ENCODE measurements at places on chromosomes 1 and 21. TPM values are rescaled to one million over a fixed set of nuclear protein-coding genes. Genes with fewer than 3 reads are reported as not detected.

CLCA4 gene
- total RNA-seq: not detected

SPATA46 gene
- not detected for total RNA-seq

RAB3B gene
- 24.7 TPM for total RNA-seq

NTMT2 gene
- not detected for total RNA-seq

XKR8 gene
- total RNA-seq: 5.4 TPM

LRRC53 gene
- not detected for total RNA-seq

VAMP3 gene
- total RNA-seq: 74.5 TPM

CALML6 gene
- total RNA-seq: 0.22 TPM

NR5A2 gene
- total RNA-seq: not detected

SPRR2A gene
- total RNA-seq: not detected

DSCAM gene
- total RNA-seq: 0.12 TPM

Measured in uterine smooth muscle cell (primary cell).